Thoracic aorta (tissue), 2 donors: ENCODE measurements at places on chromosomes 5 and 9.

DNA sequence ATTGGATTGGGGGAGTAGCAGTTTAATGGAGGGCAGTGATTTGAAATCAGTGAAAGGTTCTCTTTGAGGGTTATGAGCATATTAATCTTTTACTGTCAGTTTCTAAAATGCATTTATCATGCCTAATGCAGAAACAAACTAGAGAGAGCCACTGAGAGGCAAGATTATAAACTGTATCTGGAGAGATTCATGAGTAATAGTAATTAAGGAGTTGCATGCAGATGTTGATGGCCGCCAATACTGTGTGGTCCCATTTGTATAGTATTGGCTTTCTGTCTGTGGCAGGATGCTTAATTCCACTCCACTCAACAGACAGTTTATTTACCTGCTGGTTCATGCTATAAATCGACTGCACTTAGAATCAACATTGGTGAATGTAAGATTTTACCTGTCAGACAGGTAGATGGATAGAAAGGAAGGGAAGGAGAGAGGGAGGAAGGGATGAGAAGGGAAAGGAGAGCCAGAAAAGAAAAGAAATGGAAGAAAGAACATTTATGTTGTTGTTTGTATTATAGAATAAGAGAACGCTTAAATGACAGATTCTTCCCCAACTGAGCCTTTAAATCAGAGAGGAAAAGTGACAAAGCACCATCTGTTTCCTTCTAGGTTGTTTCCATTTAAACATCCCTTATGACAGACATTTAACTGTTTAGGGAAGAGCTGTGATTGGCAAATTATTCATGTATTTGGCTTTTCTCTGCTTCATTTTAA, 146.5 kb downstream of the PAM start:
- H3K4me3 ChIP-seq, result no peak overlapping the region
- no peaks in the 10 kb centered on the region for H3K36me3 ChIP-seq
- H3K4me1 ChIP-seq, result peaks cover 3% of the 10 kb centered on the region
- no peak for DNase-seq

GRCh38 chr9:130264414-130265350, 878 bp upstream of the HMCN2 start:
- peaks cover 11% of the 10 kb centered on the region for H3K27me3 ChIP-seq
- no peak overlapping the region for H3K4me3 ChIP-seq
- H3K4me1 ChIP-seq, result peaks cover 6% of the 10 kb centered on the region

- no peaks in the 10 kb centered on the region for H3K27me3 ChIP-seq
- no peak overlapping the region for H3K27ac ChIP-seq
- DNase-seq, result no peak
- H3K4me3 ChIP-seq, result no peak overlapping the region
- H3K36me3 ChIP-seq, result peaks cover 8% of the 10 kb centered on the region
These were observed 25.7 kb downstream of the SREK1IP1 start for GRCh38 chr5:64742821-64743220.

GRCh38 chr9:136321561-136321960, 5.8 kb upstream of the GPSM1 start:
- peaks cover 10% of the 10 kb centered on the region for H3K4me1 ChIP-seq
- H3K36me3 ChIP-seq, result no peaks in the 10 kb centered on the region
- no peak overlapping the region for H3K27ac ChIP-seq
- no peak for DNase-seq
- H3K4me3 ChIP-seq, result no peak overlapping the region
- H3K27me3 ChIP-seq, result no peaks in the 10 kb centered on the region

DNA sequence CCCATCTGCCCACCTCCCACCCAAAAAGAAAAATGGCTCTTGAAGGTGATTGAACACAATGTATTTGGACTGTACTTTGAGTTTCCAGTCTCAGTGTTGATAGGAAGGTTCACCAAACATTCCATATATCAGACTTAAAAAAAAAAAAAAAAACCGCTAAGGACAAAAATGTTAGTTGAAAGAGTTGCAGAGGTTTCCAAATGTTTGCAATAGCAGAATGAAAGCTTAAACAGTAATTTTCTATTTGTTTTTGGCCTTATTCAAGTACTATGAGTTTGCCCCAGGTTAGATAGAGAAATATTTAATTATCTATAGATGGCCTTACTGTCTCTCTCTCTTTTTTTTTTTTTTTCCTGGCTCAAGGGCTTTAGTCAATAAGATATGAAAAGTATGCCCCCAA, 6.1 kb downstream of the LRRTM2 start:
- H3K4me3 ChIP-seq, result no peak overlapping the region
- no peak for DNase-seq
- H3K27ac ChIP-seq, result no peak overlapping the region
- H3K36me3 ChIP-seq, result no peaks in the 10 kb centered on the region
- H3K4me1 ChIP-seq, result peaks cover 30% of the 10 kb centered on the region

- no peaks in the 10 kb centered on the region for H3K36me3 ChIP-seq
- H3K27ac ChIP-seq, result no peak overlapping the region
- no peaks in the 10 kb centered on the region for H3K27me3 ChIP-seq
- no peak overlapping the region for H3K4me3 ChIP-seq
- no peaks in the 10 kb centered on the region for H3K4me1 ChIP-seq
These were observed 7.4 kb downstream of the WHRN start for GRCh38 chr9:114497727-114498382.

DNA sequence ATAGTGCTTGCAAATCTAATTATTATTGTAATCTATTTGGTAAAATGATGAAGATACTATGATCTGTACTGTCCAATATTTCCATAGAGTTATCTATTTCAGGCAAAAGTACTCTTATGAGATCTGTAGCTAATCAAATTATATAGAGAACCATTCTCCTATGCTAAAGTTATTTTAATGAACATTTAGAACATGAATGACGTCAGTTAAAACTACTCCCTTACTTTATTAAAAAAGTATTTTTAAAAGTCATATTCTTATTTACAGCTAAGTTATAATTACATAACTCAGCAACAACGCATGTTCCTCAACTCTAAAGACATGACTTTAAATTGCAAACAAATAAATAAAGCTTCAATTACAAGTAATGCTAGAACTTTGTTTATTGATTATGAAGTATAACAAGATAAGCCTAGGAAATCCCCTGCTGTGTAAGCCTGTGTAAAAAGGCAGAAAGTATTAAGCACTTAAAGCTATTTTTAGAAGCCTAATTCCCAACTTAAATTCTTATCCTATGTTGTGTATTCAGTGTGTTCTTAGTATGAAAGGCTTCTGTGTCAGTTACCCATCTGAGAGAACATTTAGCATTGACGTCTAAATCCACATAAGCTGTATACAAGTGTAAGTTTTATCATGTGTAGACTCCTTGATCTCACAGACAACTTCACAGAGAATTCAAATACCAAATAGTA, 285.7 kb downstream of the HCN1 start:
- H3K4me3 ChIP-seq, result no peak overlapping the region
- no peak overlapping the region for H3K27ac ChIP-seq
- no peaks in the 10 kb centered on the region for H3K27me3 ChIP-seq
- no peak for DNase-seq
- H3K4me1 ChIP-seq, result no peaks in the 10 kb centered on the region

DNA sequence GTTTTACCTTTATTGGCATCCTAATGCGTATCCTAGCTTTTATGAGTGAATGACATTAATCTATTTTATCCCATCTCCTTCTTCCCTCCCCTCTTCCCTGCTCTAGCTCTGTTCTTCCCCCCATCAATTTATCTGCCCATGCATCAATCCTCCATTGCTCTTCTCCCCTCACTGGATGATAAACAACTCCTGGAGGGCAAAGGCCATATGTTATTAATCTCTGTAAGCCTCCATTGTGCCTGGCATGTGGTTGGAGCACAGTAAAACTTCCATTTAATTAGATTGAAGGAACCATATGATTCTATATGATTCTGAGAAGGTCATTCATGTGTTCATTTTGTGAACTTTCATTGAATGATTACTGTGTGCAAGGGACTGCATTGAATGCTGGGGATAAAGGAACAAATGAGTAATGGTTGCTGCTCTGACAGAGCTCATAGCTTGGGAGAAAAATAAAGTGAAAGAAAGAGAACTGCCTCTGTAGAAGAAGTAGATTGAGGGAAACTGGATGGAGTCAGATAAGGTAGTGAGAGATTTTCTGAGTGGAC, 85.0 kb downstream of the MEGF10 start:
- no peak for DNase-seq
- H3K36me3 ChIP-seq, result no peaks in the 10 kb centered on the region
- no peak overlapping the region for H3K27ac ChIP-seq
- H3K4me1 ChIP-seq, result no peaks in the 10 kb centered on the region

- no peak for DNase-seq
- H3K27ac ChIP-seq, result no peak overlapping the region
- no peaks in the 10 kb centered on the region for H3K27me3 ChIP-seq
These were observed 6.3 kb downstream of the PJA2 start for GRCh38 chr5:109403469-109403868.

DNA sequence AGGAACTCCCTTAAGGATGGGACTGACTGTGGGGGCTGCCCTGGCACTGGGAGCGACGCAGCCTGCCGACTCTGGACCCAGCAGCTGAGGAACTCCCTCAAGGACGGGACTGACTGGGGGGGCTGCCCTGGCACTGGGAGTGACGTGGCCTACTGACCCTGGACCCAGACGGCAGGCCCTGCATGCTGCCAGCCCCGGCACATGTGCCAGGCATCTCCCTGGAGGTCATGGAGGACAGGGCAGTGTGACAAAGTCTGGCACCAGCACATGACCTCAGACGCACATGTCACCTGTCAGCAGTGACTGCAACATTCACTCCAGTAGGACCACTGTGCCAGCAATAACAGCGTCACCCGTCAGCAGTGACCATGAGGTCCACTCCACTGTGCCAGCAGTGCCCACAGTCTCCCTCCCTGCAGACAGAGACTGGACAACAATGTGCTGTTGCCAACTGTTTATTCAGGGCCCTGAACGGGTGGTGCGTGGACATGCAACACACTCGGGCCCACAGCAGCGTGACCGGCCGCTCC, 4.5 kb downstream of the FBXW5 start:
- peaks cover 29% of the 10 kb centered on the region for H3K4me1 ChIP-seq
- no peak overlapping the region for H3K27ac ChIP-seq
- peaks cover 34% of the 10 kb centered on the region for H3K36me3 ChIP-seq
- DNase-seq, result no peak
- no peak overlapping the region for H3K4me3 ChIP-seq

DNA sequence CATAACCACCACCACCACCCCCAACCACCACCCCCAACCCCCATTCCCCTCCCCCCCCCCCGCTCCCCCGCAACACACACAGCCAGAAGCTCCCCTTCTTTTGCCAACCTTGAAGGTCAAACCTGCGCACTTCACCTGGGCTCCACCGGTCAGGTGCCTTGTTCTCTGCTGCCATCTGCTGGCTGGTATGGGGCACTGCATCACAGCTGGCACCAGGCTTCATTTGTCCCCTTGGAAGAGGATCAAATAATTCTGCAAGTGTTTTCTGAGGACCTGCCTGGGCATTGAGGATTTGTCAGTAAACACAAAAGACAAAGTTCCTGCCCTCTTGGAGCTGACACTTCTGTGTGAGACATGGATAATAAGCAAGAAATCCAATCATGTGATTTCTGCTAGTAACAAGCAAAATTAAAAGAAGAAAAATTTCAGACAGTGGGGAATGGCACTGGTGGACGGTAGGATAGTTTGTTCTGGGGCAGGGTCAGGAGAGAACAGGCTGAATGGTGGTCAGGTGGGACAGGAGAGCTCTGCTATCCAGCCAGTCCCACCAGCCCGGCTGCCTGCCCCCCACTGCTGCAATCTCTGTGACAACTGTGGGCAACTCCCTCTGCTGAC, 55.6 kb upstream of the LMX1B start:
- DNase-seq, result no peak
- no peak overlapping the region for H3K4me3 ChIP-seq
- no peaks in the 10 kb centered on the region for H3K4me1 ChIP-seq

- no peaks in the 10 kb centered on the region for H3K4me1 ChIP-seq
- H3K27ac ChIP-seq, result no peak overlapping the region
- DNase-seq, result no peak
- H3K4me3 ChIP-seq, result no peak overlapping the region
- H3K27me3 ChIP-seq, result no peaks in the 10 kb centered on the region
These were observed 68.4 kb downstream of the SLC25A46 start for GRCh38 chr5:110807169-110807568.

GRCh38 chr5:179269781-179270543, 75.3 kb downstream of the ADAMTS2 start:
- H3K4me3 ChIP-seq, result no peak overlapping the region
- H3K27ac ChIP-seq, result peak overlapping the region; percentile 26
- no peaks in the 10 kb centered on the region for H3K36me3 ChIP-seq
- H3K27me3 ChIP-seq, result no peaks in the 10 kb centered on the region

- H3K36me3 ChIP-seq, result no peaks in the 10 kb centered on the region
- no peak for DNase-seq
- no peak overlapping the region for H3K27ac ChIP-seq
- H3K27me3 ChIP-seq, result no peaks in the 10 kb centered on the region
- no peaks in the 10 kb centered on the region for H3K4me1 ChIP-seq
These were observed 386.0 kb upstream of the KLF4 start for GRCh38 chr9:107875571-107875980.

DNA sequence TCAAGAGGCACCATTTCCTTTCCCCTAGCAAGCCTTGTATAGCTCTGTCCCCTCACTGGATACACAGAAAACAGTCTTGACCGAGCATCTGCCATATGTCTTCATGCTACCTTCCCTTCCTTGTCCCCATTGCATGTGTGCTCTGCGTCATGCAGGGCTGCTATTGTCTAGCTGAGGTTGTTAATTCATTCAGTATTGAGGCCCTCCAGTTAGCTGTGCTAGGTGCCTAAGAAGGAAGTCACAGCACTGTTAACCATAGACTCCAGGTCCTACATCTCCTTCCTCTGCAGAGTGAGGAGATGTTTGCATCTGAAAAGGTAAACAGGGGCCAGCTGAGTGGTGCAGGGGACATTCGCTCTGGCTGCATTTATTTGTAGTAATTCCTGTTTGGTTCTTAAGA, 48.2 kb downstream of the SLC1A3 start:
- H3K27me3 ChIP-seq, result no peaks in the 10 kb centered on the region
- DNase-seq, result no peak
- H3K27ac ChIP-seq, result no peak overlapping the region
- H3K4me3 ChIP-seq, result no peak overlapping the region
- peaks cover 5% of the 10 kb centered on the region for H3K4me1 ChIP-seq

- no peak overlapping the region for H3K4me3 ChIP-seq
- no peak overlapping the region for H3K27ac ChIP-seq
- H3K36me3 ChIP-seq, result no peaks in the 10 kb centered on the region
- no peak for DNase-seq
These were observed 129.0 kb upstream of the IRX4 start for GRCh38 chr5:2011481-2012411.

DNA sequence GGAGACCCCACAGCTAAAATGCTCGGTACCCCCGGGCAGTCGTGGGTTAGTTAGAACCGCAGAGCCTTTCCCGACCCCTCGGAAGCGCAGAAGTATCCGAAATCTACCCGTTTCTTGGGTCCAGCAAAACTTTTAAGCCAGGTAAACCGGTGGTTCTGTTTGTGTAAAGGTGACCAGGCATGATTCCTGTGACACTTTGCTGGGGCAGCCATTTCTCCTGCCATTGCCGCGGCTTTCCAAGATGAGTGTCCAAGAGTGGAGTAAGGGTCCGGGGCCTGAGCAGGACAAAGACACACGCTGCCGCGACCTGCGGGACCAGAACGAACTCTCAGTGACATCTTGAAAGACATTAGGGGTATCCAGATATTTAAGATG, 655 bp downstream of the MARVELD2 start:
- no peaks in the 10 kb centered on the region for H3K4me1 ChIP-seq
- no peak overlapping the region for H3K27ac ChIP-seq
- no peaks in the 10 kb centered on the region for H3K27me3 ChIP-seq
- H3K36me3 ChIP-seq, result peaks cover 6% of the 10 kb centered on the region
- H3K4me3 ChIP-seq, result peak overlapping the region; percentile 81
